ENCODE measurements at places on chromosomes 5 and 9. TPM values are rescaled to one million over a fixed set of nuclear protein-coding genes. Genes with fewer than 3 reads are reported as not detected.

Gene CTXN3
- not detected for total RNA-seq

Gene NR4A3
- 2.6 TPM for total RNA-seq

Gene ANGPTL2
- total RNA-seq: 7.8 TPM

Gene OBP2B
- total RNA-seq: not detected

Gene UHRF2
- 57.1 TPM for total RNA-seq

Gene C8G
- not detected for total RNA-seq

Gene TICAM2
- not detected for total RNA-seq

Gene GNAQ
- total RNA-seq: 38.2 TPM

Gene GPR150
- total RNA-seq: not detected

Gene TXNDC15
- 31.0 TPM for total RNA-seq

Gene CPEB4
- total RNA-seq: 61.0 TPM

GRCh38 chr9:102049586-102050246 lies 311.3 kb upstream of the GRIN3A start:
- no peak for DNase-seq
- H3K27ac ChIP-seq: no peak overlapping the region
- no peaks in the 10 kb centered on the region for H3K4me1 ChIP-seq
- no peaks in the 10 kb centered on the region for H3K36me3 ChIP-seq

DNA sequence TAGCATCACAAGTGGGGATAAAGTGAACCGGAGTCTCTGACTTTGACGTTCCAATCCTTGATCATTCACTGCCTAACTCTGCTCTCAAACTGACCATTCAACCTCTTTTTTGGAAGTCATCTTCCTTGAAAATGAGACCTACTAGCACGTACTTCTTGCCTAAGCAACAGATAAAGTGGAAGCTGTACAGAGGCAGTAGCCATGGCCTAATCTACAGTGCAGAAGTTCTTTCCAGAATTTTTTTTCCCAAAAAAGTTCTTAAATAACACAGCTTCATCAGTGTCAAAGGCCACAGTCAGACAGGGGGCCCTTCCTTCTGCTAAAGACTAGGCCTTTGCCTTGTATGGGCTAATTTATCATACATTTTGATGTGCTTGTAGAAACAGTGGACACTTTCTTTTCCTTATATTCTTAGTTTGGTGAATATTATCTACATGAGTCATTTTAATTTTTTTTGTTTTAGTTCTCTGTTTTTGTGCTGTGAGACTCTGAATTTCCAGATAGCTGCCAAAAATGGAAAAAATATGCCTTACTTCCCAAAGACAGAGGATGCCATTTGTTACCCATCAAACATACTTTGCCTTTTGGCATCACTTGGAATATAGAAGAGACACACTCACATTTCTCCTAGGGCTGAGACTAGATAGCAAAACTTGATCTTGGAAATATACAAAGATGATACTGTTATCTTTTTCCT lies 96.3 kb upstream of the VCAN start:
- DNase-seq: peak; percentile 14
- H3K36me3 ChIP-seq: no peaks in the 10 kb centered on the region
- H3K27ac ChIP-seq: no peak overlapping the region
- no peak overlapping the region for H3K4me3 ChIP-seq
- no peaks in the 10 kb centered on the region for H3K4me1 ChIP-seq

DNA sequence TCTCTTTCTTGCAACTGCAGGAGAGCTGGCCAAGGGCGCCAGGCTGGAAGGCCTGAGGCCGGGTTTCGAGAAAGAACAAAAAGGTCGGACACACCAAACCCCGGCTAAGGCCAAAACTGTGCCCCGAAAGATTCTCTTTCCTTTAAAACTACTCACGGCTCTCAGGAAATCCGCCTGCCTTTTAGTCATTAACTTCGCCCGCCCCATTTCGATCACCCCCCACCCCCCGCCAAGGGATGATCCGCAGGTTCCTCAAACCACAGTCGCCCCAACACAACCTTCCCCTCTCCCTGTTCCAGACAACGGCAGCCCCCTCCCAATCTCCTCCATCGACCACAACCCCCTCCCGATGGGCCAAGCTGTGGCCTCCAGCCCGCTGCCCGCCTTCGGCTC lies 536 bp downstream of the FEM1C start:
- no peaks in the 10 kb centered on the region for H3K27me3 ChIP-seq
- peaks cover 15% of the 10 kb centered on the region for H3K4me1 ChIP-seq
- peak; percentile 55 for DNase-seq
- no peaks in the 10 kb centered on the region for H3K36me3 ChIP-seq

DNA sequence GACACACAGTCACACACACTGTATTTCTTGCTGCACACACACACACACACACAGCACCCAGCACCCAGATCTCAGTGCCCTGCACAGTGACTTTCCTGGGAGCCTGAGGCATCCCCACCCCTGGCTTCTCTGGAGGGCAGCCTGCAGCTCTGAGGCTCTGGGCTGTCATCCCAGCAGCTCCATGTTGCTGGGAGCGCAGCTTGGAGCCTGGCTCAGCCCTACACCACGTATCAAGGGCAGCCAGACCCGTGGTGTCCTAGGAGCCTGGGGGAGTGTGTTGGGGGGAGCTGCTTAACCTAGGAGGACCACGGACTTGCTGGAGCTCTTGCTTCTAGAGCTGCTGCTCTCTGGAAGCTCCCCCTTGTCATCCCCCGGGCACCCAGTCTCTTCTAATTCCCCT lies 5.2 kb downstream of the IER5L start:
- peaks cover 53% of the 10 kb centered on the region for H3K4me1 ChIP-seq
- no peaks in the 10 kb centered on the region for H3K27me3 ChIP-seq
- no peaks in the 10 kb centered on the region for H3K36me3 ChIP-seq
- DNase-seq: no peak
- peak overlapping the region; percentile 97 for H3K27ac ChIP-seq

DNA sequence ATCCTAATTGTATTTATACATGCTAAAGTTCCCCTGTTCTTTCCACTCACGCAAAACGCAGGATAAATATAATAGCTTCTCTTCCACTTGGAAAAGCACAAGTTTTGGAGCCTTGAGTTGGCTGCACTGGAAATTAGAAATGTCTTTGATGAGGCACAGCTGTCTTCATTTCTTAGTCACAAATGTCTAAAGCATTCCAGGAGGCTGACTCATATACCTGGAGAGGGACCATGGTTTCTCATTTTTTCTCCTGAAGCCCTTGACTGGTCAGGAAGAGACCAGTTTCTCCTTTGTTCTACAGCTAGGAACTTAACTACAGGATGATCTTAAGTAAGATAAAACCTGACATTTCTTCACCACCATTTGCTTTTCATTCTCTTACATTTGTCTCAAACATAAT lies 16.2 kb downstream of the MTX3 start:
- H3K4me1 ChIP-seq: no peaks in the 10 kb centered on the region
- H3K27me3 ChIP-seq: no peaks in the 10 kb centered on the region
- peaks cover 28% of the 10 kb centered on the region for H3K36me3 ChIP-seq
- H3K27ac ChIP-seq: no peak overlapping the region
- no peak for DNase-seq

GRCh38 chr5:142245786-142246185 lies 79.0 kb downstream of the SPRY4 start:
- H3K4me1 ChIP-seq: peaks cover 26% of the 10 kb centered on the region
- no peaks in the 10 kb centered on the region for H3K36me3 ChIP-seq
- H3K27me3 ChIP-seq: no peaks in the 10 kb centered on the region
- no peak overlapping the region for H3K4me3 ChIP-seq
- H3K27ac ChIP-seq: peak overlapping the region; percentile 71

- H3K4me3 ChIP-seq: no peak overlapping the region
- H3K36me3 ChIP-seq: no peaks in the 10 kb centered on the region
- no peak overlapping the region for H3K27ac ChIP-seq
- no peaks in the 10 kb centered on the region for H3K4me1 ChIP-seq
- DNase-seq: no peak
Measured at GRCh38 chr9:78393340-78393739, 96.4 kb downstream of the PSAT1 start.

- H3K36me3 ChIP-seq: no peaks in the 10 kb centered on the region
- peaks cover 20% of the 10 kb centered on the region for H3K4me1 ChIP-seq
- H3K27ac ChIP-seq: peak overlapping the region; percentile 65
- H3K4me3 ChIP-seq: no peak overlapping the region
- DNase-seq: peak; percentile 16
Measured at GRCh38 chr9:117516676-117517632, 102.1 kb upstream of the ASTN2 start.

DNA sequence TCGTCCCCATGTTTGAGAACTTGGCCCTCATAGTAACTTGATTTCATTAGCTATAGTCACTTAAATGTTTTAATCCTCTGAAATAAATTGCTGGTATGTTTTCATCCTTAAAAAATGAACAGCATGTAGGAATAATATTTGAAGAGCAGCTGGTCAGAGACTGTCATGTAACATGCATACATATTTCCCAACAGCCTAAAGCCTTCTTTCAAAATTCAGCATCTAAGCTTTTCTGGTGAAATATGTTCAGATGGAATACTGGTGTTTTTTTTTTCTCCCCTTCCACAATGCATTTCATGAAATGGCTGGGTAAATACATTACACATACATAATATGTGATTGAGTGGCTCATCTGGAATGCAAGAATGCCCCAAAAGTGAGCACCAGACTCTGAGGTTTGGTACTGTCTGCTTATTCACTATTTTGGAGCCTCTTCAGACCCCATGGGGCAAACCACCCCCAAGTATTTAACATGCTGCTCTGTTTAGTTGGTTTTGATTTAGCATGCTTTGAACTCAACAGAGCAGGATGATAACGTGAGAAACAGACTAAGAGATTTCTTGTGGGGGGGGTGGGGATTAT lies 94.0 kb downstream of the SMARCA2 start:
- H3K27me3 ChIP-seq: no peaks in the 10 kb centered on the region
- H3K27ac ChIP-seq: no peak overlapping the region
- peaks cover 24% of the 10 kb centered on the region for H3K36me3 ChIP-seq
- no peak overlapping the region for H3K4me3 ChIP-seq
- no peaks in the 10 kb centered on the region for H3K4me1 ChIP-seq
- DNase-seq: no peak

DNA sequence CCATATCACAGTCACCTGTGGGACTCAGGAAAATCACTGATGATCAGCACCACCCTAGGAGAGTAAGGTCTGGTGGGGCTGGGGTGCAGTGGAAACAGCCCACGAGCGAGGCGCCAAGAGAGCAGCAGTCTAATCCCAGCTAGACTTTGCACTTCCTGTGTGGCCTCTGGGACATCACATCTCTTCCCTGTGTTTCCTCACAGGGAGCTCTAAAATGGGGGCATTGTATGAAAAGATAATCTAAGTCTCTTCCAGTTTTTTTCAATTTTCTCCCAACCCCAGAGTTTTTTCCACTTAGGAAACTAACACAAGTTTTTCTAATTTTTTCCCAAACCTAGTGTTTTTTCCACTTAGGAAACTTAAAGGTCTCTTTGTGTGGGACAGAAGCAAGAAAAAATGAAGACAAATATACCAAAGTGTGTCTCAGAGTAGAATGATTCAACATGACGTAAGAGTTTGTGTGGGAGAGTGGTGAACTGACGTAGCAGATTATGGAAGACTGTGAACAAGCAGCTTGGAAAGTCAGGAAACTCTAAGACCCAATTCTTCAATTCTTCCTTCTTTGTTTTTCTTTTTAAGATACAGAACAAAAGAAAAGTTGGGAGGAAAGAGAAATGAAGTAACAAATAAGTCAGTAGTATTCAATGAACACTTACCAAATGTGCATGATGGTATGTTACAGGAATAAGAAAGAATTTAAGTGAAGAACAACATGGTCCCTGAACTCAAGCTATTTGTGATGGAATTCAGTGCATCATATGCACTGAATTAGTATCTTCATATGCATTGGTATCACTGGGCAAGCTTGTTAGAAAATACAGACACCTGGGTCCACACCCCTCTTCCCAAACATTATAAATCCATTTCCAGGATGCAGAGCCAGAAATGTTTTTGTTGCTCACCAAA lies 51.3 kb downstream of the LHFPL2 start:
- no peaks in the 10 kb centered on the region for H3K36me3 ChIP-seq
- no peak overlapping the region for H3K4me3 ChIP-seq
- DNase-seq: no peak
- H3K27ac ChIP-seq: peak overlapping the region; percentile 27

- no peak overlapping the region for H3K27ac ChIP-seq
- H3K27me3 ChIP-seq: no peaks in the 10 kb centered on the region
- peaks cover 60% of the 10 kb centered on the region for H3K36me3 ChIP-seq
- H3K4me3 ChIP-seq: no peak overlapping the region
- no peak for DNase-seq
Measured at GRCh38 chr9:98830554-98830953, 23.1 kb downstream of the GALNT12 start.

- H3K4me1 ChIP-seq: peaks cover 24% of the 10 kb centered on the region
- no peak overlapping the region for H3K4me3 ChIP-seq
- no peak overlapping the region for H3K27ac ChIP-seq
- no peaks in the 10 kb centered on the region for H3K36me3 ChIP-seq
- H3K27me3 ChIP-seq: no peaks in the 10 kb centered on the region
Measured at GRCh38 chr9:83441390-83441789, 96.8 kb downstream of the FRMD3 start.

GRCh38 chr5:172216345-172216744 lies 22.4 kb downstream of the EFCAB9 start:
- H3K36me3 ChIP-seq: peaks cover 47% of the 10 kb centered on the region
- no peak overlapping the region for H3K27ac ChIP-seq
- H3K27me3 ChIP-seq: no peaks in the 10 kb centered on the region
- no peak for DNase-seq
- H3K4me3 ChIP-seq: no peak overlapping the region
- H3K4me1 ChIP-seq: no peaks in the 10 kb centered on the region

GRCh38 chr9:136741883-136742571 lies 713 bp downstream of the LCN10 start:
- peaks cover 30% of the 10 kb centered on the region for H3K4me1 ChIP-seq
- peak overlapping the region; percentile 10 for H3K27ac ChIP-seq
- peaks cover 43% of the 10 kb centered on the region for H3K27me3 ChIP-seq
- DNase-seq: peak; percentile 61
- H3K4me3 ChIP-seq: peak overlapping the region; percentile 16

DNA sequence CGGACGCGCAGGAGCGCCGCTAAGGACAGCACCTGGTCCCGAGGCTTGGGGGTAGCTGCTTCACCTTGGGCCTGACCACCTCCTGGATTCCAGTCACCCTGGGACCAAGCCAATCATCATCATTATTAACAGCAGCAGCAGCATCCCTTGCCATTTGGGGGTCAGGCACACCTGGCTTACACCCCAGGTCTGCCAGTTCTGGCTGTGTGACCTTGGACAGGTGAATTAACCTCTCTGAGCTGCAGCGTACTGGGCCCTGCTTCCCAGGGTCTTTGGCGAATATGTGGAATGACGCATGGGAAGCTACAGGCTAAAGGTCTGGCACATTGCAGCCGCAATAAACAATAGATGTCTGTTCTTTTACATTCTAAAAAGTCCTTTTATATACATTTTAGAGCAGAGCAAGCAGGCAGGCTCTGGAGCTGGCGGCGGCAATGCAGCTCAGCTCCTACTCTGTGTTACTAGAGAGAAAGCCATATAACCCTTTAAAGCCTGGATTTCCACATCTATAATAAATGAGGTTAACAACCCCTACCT lies 97.8 kb upstream of the CPLX2 start:
- no peak for DNase-seq
- peaks cover 10% of the 10 kb centered on the region for H3K4me1 ChIP-seq
- peaks cover 37% of the 10 kb centered on the region for H3K27me3 ChIP-seq

DNA sequence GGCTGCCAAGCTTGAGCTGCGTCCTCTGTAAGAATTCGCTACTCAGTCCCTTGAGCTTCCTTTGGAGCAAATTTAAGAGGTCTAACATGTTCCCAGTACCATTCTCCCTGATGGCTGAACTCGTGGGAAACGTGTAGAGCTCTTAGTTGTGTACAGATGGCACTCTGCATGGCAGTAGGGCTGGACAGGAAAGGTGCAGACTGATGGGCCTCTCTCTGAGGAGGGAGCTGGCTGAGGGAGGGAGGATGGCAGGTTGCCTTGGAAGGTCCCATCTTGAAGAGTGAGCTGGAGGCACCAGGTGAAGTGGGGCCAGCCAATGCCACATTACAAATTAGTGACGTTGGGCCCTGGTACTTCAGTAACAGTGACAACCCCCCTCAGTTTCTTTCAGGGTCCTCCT lies 495.3 kb downstream of the CCDC171 start:
- no peak for DNase-seq
- no peak overlapping the region for H3K4me3 ChIP-seq
- H3K27me3 ChIP-seq: no peaks in the 10 kb centered on the region
- H3K4me1 ChIP-seq: no peaks in the 10 kb centered on the region
- no peak overlapping the region for H3K27ac ChIP-seq
